Right renal cortex interstitium (tissue), 3 donors: ENCODE measurements at places on chromosomes 5 and 9. TPM values are rescaled to one million over a fixed set of nuclear protein-coding genes. Genes with fewer than 3 reads are reported as not detected.

DNA sequence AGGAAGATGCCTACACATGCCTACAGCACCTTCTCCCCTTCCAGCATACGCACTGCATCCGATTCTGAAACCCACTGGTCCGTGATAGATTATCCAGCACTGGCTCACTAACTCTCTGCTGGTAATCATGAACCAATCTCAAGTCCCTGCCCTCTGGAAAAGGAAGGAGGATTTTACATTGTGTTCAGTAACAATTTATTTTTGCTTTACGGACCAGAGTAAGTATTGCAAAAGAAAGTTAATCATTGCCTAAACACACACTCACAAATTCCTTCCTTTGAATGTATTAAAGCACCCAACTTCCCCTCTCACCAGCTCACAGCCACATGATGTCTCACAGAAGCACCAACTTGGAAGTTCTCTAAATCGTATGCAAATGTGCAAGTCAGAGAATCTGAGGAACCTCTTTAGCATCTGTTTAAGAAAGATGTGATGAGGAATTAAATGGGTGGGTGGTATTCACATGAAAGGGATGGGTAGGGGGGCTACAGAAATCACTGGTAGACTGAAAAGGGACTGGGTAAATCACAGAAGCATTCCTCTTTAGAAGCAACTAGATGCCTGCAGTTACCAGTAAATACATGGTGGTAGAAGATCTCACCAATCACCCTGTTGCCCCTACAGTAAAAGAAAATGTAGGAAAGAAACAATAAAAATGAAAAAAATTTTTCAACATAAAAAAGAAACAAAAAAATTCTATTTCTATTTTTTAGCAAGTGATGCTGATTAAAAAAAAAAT is 8.4 kb downstream of the GNAQ start:
- no peak for DNase-seq

- DNase-seq, result no peak
Observed at GRCh38 chr5:112929336-112930081, 7.5 kb upstream of the REEP5 start.

GRCh38 chr9:13992138-13993088 is 321.5 kb downstream of the NFIB start:
- DNase-seq, result no peak

GRCh38 chr9:89615661-89616060 is 10.8 kb downstream of the GADD45G start:
- no peak for DNase-seq

- no peak for DNase-seq
Observed at GRCh38 chr9:120947222-120947621, 20.6 kb upstream of the TRAF1 start.

DNA sequence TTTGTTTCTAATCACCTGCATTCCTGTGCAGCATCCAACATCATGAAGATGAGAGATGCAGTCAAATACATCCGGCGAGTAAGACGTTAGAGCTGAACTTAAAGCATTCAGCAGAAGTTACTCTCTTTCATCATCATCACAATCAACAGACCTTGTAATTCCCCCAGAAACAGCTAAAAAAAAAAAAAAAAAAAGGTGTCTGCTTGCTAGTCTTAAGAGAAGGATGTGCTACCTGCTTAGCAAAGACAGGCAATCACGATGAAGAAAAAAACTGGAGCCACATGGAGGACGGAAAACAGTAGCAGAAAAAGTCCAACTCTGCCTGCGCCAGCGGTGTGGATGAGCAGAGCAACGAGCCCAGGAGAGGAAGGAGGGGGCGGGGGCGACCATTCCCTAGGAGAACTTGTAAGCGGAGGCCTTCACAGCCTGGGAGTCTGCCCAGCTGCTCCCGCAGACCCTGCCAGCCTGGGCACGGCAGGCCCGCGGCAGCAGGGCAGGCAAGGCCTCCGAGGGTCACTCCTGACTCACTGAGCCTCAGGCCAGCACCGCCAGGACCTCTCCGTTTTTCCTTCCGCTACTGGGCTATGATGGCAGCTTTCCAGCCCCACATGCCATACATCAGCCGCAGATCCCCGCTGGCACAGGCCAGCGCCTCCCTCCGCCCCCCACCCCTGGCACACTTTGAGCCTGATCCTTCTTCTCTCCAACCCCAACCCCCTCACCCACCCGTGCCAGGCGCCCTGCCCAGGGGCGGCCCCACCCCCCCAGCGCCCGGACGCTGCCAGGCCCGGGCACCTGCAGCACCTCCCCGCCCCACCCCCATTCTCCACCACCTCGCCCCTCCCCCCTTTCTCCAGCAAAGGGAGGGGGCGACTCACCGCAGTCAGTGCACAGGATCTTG is 1.4 kb downstream of the NRG2 start:
- DNase-seq, result no peak

DNA sequence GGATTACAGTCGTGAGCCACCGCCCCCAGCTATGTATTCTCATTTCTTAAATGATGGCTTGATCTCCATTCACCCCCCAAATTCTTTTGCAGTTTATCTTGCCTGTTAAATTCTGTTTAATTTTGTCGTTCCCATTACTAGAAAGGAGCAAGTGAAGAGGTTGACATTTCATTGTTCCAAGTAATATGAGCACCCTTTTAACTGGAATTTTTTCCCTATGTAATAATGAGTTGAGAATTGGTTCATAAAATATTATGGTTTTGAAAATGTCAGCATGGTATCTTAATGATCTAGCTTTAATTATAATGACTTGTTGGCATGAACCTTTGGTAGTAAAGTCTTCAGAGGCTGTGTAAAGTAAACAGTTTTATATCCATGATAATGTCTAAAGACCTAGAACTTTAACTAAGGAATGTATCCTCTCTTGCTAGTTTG is 37.4 kb downstream of the F2RL2 start:
- no peak for DNase-seq

- no peak for DNase-seq
Observed at GRCh38 chr5:125607018-125607417, 816.2 kb upstream of the GRAMD2B start.

- no peak for DNase-seq
Observed at GRCh38 chr5:84131372-84131771, 253.3 kb downstream of the EDIL3 start.

DNA sequence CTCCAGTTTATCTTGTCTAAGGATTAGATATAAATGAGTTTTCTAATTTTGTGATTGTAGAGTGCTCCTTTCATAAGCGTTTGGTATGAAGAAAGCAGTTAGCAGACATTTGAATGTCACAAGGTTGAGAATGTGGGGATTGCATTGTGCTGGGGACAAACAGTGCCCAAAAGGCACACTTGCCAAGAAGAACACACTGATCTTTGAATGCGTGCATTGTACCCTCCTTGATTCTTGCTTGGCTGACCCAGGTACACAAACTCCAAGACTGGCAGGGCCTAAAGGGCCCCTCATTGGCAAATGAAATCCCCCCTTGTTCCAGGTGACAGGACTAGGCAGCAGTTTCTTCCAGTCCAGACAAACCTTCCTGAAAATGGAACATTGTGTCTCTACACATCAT is 96.9 kb upstream of the LIFR start:
- DNase-seq, result no peak

DNA sequence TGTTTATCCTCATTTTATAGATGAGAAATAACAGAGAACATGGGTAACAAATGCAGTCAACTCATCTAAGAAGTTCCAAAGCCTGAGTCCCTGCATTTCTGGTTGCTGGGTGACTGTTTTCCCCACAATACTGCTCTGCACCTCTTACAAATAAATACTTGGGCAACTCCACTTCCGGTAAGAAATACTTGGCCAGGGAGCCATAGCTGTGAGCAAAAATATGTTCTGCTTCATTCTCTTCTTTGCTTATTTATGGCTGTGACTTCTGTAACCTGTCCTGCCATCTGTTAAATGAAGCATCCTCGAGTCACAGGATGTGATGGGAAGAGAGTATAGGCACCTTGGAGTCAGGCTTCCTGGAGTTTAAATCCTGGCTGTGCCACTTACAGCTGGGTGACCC is 49.9 kb downstream of the GDNF start:
- no peak for DNase-seq

DNA sequence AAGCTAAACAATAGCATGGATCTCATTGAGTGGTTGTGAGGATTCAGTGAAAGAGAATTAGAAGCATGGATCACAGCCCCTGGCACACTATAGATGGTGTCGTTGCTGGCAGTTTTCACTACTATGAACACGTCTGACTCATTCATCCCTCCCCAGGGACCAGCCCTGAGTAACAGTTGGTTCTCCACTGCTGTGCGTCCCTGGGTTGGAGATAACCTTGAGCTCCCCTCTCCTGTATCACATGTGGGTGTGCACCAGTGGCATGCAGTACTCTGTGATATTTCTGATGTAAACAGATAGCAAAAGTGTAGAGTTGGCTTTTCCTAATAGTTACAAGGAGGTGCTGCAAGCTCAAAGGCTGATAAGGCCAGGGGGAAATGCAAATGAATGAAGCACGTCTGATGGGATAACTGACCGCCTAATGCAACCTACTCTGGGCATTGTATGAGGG is 8.8 kb upstream of the LCP2 start:
- no peak for DNase-seq

DNA sequence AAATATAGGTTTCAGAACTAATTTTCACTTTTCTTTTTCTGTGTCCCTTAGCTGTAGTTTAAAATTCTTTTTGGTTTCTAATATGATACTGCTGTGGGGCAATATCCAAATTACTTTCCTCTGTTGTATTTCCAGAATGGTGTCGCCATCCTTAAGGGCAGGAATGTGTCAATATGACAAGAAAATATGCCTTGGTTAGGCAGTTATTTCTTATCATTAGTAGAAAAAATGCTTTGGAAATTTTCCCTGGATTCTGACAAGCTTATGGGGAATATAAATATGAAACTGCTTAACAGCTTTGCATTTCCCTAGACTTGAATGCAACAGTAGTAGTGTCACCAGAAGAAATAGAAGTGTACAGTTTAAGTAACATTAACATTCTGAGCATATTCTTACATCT is 29.4 kb downstream of the ANKRD34B start:
- no peak for DNase-seq

- DNase-seq, result no peak
Observed at GRCh38 chr5:2913281-2913680, 161.8 kb upstream of the IRX2 start.

GRCh38 chr9:99019510-99020331 is 76.0 kb downstream of the COL15A1 start:
- DNase-seq, result no peak

- no peak for DNase-seq
Observed at GRCh38 chr9:8365029-8365428, 565.5 kb upstream of the DMAC1 start.

- no peak for DNase-seq
Observed at GRCh38 chr9:17019398-17019797, 115.4 kb upstream of the CNTLN start.

- no peak for DNase-seq
Observed at GRCh38 chr5:158988987-158989730, 110.6 kb downstream of the EBF1 start.

DNA sequence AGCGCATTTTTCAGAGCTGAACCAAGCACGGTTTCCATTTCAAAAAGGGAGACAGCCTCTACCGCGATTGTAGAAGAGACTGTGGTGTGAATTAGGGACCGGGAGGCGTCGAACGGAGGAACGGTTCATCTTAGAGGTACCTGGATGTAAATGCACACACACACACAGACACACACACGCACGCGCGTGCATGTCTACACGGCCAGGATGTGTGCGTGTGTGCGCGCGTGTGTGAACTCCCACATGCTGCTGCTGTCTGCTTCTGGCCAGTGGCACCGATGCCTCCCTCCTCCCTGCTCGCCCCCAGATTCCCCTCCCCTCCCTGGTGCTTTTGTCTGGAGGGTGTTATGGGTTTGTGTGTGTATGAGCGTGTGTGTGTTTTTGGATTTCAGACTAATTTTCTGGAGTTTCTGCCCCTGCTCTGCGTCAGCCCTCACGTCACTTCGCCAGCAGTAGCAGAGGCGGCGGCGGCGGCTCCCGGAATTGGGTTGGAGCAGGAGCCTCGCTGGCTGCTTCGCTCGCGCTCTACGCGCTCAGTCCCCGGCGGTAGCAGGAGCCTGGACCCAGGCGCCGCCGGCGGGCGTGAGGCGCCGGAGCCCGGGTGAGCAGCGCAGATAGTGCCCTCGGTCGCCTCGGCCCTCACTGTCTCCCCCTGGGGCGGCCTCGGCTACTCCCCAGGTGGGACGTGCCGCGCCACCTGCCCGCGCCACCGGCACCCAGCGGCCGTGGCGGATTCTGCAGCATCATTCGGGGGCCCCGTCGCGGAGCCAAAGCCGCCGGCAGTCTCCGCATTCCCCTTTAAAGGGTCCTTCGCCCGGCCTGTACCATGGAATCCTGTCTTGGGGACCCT is at the start of gene NTRK2:
Gene NTRK2, plus strand, starts transcription at position 442 of the 850 bp plus-strand sequence. CDS start 1,020 bp downstream, outside the sequence.
- no peak for DNase-seq

GRCh38 chr9:71767776-71768321 is 464 bp downstream of the CEMIP2 start:
- no peak for DNase-seq

DNA sequence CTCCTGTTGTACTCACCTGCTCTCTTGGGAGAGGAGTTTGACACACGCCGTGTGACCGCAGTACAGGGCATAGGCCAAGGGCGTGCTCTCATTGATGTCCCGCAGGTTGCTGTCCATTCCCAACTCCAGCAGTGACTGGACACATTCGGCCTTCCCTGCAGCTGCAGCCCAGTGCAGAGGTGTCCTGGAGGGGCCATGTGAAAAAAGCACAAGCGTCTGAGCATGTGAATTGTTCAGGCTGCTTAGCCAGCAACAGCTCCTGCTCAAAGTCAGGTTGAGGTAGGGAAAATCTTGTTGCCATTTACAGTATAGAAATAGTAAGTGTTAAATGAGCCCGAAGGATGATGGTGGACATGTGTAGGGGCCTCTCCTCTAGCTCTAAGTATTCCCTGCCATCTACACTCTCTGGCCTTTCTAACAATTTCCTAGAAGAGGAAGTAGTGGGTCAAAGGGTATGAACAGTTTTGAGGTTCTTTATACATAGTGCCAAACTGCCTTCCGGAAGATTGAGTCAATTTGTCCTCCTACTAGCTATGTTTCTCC is 116.5 kb downstream of the ANKRD55 start:
- no peak for DNase-seq

GRCh38 chr5:95717439-95717838 is 13.7 kb upstream of the RHOBTB3 start:
- DNase-seq, result no peak

- DNase-seq, result no peak
Observed at GRCh38 chr5:61504143-61504770, 172.2 kb downstream of the ZSWIM6 start.

GRCh38 chr5:147813696-147814095 is 17.8 kb downstream of the SPINK1 start:
- DNase-seq, result no peak

The SRA1 gene
- 22.8 TPM for polyA plus RNA-seq

The STK32A gene
- polyA plus RNA-seq, result 13.4 TPM

The C9orf72 gene
- polyA plus RNA-seq, result 20.4 TPM

The NRG2 gene
- 1.7 TPM for polyA plus RNA-seq

The ACOT12 gene
- 1.1 TPM for polyA plus RNA-seq

The GRIN1 gene
- polyA plus RNA-seq, result not detected

The TAF1L gene
- polyA plus RNA-seq, result 0.10 TPM

The RANBP3L gene
- polyA plus RNA-seq, result 7.7 TPM

The PRSS3 gene
- polyA plus RNA-seq, result 2.6 TPM

The KDM4C gene
- polyA plus RNA-seq, result 17.5 TPM
